ENCODE measurements at places on chromosomes 16 and 17. TPM values are rescaled to one million over a fixed set of nuclear protein-coding genes. Genes with fewer than 3 reads are reported as not detected.

Gene CA7
- total RNA-seq = not detected

Gene ITGB4
- total RNA-seq = 0.64 TPM

Gene MYL11
- total RNA-seq = 1.2 TPM

Gene OGFOD3
- 18.4 TPM for total RNA-seq

Gene DNAAF8
- 0.62 TPM for total RNA-seq

Gene SLC35G3
- total RNA-seq = not detected

- DNase-seq = no peak
Observed at GRCh38 chr17:81491761-81492160, 20.8 kb downstream of the ACTG1 start.

- DNase-seq = no peak
Observed at GRCh38 chr17:79029327-79030009, 5.5 kb downstream of the C1QTNF1 start.

DNA sequence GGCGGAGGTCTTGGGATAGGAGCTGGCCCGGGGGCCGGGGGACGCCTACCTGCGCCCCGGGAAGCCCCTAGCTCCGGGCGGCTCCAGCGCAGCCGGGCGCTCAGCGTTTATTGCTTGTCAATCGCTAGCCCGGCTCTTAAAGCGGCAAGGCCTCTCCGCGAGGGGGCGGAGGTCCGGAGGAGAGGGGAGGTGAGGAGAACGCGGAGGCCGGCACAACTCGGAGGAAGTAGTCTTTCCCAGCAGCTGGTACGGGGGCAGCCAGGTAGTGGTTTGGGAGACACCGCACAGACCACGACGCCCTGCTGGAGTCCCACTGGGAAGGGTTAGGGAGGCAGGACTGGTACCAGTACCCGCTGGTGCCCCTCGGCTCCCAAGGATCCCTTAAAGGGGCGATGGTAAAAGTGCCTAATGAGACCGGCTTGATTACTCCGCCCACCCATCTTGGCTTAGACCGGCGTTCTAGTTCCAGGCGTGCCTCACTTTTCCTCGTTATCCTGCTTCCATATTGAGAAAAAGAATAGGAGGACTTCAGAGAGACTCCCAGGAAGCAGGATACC lies at the start of gene MPP2:
Gene MPP2, minus strand, starts transcription at position 112 of the 557 bp plus-strand sequence. CDS start 3,076 bp downstream, outside the sequence.
- peak; percentile 74 for DNase-seq

- DNase-seq = no peak
Observed at GRCh38 chr16:64590513-64590912, 531.4 kb downstream of the CDH11 start.

GRCh38 chr17:28744104-28744971 lies 527 bp downstream of the TRAF4 start:
- peak; percentile 65 for DNase-seq

- DNase-seq = peak; percentile 78
Observed at GRCh38 chr17:77475016-77475976, 334.5 kb downstream of the SEC14L1 start.

DNA sequence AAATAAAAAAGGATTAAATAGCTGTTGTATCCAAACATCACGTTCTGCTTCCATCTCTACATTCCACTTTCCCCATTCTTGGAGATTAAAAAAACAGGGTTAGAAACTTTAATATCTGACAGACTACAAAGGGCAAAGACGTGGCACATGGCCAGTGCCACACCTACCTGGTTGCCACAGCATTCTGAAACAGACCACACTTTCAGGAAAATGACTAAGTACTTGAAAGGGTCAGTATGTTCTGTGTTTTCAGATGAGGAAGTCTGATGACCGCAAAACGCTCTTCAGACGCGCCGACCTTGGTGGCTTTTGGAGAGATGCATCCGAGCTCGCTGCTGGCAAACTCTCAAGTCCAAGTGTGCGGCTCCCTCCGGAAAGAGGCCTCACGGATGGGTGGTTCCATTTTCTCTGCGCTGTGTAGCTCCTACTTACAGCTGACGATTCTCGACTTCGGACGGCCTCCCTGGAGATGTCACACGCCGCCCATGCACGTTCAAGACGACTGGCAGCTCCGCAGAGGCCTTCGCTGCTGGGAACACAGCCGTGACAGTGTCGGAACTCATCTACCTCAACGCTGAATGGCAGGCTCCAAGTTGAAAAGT lies 15.5 kb downstream of the MAP1LC3B start:
- DNase-seq = no peak

DNA sequence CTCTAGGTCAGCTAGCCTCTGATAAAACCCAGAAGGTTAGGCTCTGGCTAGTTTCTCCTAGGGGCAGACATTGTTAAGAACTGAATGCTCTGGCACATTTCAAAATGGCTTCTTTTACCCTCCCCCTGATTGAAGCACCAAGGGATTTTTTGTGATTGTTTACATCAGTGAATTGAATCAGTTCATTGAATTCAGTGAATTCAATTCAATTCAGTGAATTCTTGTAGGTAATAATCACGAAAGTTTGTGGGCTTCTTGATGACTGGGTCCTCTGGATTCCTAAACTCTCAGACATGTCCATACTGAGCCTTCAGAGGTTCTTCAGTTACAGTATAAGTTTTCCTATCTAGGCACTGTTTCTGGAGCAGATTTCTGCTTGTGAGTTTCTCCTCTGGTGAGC lies 135.2 kb upstream of the ELAC2 start:
- no peak for DNase-seq

DNA sequence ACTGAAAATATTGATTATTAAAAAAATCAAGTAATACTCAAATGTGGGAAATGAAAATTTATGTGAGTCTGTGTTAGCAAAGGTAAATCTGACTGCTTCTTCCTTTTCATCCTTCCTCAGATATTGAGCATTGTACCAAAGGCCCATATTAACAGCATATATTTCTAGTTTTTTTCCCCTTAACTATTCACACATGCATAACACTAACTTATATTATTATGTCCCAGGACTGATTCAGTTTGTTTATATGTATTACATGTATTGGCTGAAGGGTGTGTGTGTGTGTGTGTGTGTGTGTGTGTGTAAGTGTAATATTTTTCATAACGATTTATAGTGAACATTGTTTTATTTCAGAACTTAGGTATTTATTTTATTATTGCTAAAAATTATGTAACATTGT lies 74.2 kb downstream of the BCAS3 start:
- no peak for DNase-seq

DNA sequence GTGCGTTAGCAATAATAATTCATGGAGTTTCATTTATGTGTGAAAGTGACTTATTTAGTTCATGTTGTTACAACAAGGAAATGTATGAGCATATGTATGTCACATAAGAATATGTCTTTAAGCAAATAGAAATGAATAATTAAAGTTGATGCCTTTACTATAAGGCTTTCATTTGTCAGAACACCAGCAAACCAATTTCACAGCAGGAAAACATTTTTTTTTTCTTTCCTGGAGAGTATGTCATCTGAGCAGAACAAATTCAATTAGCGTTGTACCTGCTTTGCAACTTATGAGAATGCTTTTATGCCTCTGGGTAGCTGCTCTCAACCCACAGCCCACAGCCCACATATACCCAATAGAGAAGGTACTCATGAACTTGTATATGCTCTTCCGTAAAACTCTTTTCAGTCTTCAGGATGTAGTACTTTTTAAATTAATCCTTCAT lies 26.3 kb upstream of the APOH start:
- no peak for DNase-seq

DNA sequence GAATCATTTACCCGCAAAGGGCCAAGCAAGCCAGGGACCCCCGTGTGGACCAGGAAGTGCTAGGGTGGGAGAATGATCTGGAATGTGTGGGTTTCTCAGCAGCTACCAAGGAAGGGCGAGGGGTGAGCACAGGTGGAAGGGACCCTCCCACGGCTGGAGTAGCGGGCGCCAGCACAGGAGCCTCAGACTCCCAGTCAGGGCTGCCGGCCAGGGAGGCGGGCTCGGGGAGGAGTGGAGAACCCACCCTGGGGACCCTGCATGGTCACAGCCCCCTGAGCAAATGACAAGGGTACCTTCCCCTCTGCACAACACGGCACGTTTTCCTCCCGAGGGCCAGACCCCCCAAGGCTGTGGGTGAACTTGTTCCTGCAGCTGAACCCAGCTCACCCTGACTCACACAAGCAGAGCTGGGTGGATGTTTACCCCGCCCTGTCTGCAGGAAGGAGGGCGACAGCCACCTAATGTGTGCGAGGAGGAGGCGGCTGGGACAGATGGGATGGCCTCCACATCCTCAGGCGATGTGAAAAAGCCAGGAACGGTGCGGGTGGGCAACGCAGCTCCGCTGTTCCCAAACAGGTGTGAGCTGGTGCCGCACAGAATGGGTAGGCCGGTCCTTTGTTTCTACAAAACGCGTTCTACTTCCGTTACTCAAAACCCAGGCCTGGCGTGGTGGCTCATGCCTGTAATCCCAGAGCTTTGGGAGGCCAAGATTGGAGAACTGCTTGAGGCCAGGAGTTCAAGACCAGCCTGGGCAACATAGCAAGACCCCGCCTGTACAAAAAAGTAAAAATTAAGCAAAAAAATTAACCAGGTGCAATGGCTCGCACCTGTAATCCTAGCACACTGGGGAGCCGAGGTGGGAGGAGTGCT lies 6.2 kb downstream of the ECI1 start:
- no peak for DNase-seq

- DNase-seq = no peak
Observed at GRCh38 chr17:31491376-31492131, 100.1 kb downstream of the RAB11FIP4 start.

- DNase-seq = no peak
Observed at GRCh38 chr16:1903845-1904840, 14.1 kb downstream of the HS3ST6 start.

DNA sequence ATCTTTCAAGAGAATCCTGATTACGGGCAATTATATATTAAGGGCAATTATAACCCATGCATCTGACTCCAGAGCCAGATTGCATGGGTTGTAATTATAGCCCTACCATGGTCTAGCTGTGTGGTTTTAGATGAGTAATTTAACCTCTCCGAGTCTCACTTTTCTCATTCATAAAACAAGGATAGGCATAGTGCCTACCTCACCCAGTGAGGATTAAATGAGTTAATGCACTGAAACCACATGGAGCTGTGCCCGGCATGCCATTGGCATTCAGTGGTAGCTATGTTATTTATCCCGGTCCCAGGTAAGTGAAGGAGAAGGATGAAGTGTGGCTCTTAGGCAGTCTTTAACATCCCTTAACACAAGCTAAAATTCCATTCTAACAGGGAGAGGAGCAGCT lies 6.3 kb downstream of the SNX20 start:
- DNase-seq = no peak

DNA sequence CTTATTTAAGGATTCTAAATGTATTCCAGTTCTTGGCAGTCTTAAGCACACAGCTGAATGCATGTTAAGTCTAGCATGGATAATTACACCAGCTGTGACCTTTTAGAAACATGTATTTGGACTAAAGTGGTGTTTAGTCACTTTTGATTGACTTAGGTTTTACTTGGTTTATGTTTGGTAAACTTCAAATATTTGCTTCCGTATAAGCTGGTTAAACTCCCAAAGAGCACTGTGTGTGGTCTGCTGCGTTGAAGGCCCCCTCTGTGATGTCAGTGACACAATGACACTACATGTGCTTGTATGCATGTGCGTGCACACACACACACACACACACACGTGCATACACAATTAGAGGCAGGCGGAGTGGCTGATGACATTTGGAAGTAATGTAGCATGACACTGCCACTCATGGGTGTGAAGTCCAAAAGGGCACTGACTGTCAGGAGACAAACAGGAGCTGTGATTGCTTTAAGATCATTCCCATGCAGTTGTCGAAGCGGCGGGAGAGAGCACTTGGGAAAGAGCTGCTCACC lies 156.1 kb upstream of the CDH13 start:
- no peak for DNase-seq

All from activated naive CD8-positive, alpha-beta T cell treated with anti-CD3 and anti-CD28 coated beads for 36 hours (primary cell).